ENCODE measurements at places on chromosomes 3 and 15.

- DNase-seq = no peak
Measured at GRCh38 chr3:182954553-182955235, 25.6 kb downstream of the DCUN1D1 start.

DNA sequence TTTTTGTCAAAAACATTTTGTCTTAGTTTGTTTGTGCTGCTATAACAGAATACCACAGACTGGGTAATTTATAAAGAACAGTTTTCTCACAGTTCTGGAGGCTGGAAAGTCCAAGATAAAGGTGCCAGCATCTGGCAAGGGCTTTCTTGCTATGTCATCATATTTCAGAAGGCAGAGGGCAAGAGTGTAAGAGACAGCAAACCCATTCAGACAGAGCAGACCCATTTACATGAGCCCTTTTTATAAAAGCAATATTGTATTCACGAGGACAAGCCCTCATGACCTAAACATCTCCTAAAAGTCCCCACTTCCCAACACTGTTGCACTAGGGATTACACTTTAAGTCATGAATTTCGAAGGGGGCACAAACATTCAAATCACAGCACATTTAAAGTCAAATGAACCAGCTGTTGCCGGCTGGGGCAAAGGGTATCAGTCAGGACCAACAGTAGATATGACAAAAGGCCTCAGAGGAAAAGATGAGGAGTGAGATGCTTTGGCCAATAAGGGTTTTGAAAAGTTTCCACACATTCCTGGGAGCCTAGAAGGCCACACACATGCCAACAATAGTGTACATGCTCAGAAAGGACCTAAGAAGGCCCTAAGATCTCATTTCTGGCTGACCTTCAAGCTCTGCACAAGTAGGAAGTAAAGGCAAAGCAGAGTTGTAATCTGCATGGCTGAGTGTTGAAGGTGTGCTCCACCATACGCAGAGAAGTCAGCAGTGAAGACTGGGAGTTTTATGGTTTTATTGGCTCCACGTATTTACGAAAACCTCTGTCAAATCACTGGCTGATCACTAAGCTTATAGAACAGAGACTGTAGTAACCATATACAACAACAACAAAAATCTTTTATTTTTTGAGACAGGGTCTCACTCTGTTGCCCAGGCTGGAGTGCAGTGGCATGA, 37.9 kb downstream of the UQCC5 start:
- DNase-seq = no peak

DNA sequence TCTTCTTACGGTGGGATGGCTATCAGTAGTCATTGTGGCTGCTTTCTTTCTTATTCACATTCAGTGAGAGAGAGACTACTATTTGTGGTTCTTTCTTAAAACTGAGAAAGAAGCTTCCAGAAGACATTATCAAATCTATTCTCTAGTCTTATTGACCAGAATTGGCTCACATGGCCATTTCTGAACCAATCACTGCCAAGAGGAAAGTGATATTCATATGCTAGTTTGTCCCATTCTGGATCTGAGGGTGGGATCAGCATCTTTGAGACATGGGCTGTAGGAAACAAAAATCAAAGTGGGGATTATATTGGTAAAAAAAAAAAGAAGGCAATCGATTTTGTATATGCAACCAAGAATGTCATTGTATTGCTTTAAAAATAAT, 106.4 kb upstream of the RASGRP1 start:
- no peak for DNase-seq

GRCh38 chr3:114420072-114420471, 126.2 kb downstream of the TIGIT start:
- DNase-seq = no peak

DNA sequence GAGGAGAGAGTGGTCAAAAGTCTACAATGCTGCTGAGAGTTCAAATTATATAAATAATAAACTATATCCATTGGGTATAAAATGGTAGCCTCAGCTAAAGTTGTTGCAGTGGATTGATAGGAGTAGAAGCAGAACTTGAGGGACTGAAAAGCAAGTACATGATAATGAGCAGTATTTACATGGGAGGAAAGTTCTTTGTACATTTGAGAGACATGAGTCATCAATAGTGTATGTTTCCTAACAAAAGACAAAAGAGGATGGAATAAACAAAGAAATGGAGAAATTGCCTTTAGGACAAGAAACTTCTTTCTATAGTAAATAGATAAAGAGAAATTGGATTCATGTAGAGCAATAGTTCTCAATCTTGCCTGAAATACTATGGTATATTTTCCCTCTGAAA, 110.0 kb upstream of the PLSCR5 start:
- no peak for DNase-seq

DNA sequence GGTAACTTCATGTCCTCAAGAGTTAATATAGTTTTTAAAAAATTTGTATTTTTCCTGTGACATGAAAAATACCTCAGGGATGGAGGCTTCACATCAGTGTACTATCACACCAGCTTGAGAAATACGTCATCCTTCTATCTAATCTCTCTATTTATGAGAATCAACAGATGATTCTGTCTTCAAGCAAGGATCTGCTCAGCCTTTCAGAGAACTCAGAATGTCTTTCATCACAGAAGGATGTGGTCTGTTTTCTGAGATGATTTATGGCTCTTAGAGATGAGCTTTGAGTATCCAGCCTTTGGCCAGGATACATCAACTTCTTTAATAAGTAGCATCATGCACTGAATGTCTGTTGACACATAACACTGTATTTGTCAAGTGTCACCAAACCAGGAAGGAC, 193.9 kb downstream of the DTWD1 start:
- no peak for DNase-seq

GRCh38 chr3:126124148-126124868, 40.4 kb upstream of the SLC41A3 start:
- DNase-seq = no peak

GRCh38 chr3:152229692-152230091, 39.0 kb upstream of the MBNL1 start:
- no peak for DNase-seq

- DNase-seq = no peak
Measured at GRCh38 chr3:73746623-73747022, 121.9 kb upstream of the PDZRN3 start.

- no peak for DNase-seq
Measured at GRCh38 chr15:64163659-64164362, 989 bp upstream of the PPIB start.

GRCh38 chr3:112734736-112735350, 93.9 kb upstream of the CCDC80 start:
- DNase-seq = peak; percentile 51

DNA sequence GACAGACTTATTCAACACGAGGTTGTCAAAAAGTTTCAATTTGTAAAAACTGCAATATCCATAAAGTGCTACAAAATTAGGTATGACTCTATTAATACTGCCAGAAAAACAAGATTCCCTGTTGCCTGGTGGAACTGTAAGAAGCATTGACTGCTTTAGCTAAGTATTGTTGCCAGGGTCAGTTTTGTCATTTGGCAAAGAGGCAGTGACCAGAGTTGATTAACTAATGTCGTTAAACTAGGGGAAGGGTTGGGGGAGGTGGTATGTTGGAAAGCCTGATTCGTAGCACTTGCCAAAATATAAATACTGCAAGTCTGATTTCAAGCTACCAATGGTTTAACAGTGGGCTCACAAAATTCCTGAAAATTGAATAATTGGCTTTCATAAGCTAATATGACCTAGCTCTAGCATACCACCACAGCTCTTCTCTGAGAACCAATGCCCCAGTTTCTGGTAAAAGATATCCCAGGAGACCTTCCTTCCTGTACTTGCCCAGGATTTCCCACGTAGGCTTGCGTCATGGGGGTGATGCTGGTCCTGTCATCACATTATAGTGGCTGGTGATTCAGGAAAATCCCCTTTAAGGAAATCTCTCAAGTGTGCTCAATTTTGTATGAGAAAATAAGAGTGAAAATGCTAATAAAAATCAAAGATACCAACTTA, 266.4 kb upstream of the TBC1D5 start:
- no peak for DNase-seq

DNA sequence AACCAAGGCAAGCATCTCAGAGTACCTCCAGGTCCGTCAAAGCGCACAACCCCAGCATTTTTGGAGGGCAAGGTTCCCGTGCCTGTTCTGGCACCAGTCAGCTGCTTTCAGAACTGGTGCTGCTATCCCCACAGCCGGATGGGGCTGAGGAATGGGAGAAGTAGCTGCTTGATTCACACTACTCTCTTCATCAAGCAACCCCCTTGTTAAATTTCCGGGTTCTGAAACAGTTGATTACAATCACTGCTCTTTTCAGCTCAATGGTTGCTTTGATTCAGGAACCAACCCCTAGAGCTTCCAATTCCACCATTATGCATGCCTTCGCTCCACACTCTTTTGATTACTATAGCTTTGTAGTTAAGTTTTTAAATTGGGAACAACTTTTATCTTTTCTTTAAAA, 12.3 kb upstream of the UBA7 start:
- DNase-seq = no peak

DNA sequence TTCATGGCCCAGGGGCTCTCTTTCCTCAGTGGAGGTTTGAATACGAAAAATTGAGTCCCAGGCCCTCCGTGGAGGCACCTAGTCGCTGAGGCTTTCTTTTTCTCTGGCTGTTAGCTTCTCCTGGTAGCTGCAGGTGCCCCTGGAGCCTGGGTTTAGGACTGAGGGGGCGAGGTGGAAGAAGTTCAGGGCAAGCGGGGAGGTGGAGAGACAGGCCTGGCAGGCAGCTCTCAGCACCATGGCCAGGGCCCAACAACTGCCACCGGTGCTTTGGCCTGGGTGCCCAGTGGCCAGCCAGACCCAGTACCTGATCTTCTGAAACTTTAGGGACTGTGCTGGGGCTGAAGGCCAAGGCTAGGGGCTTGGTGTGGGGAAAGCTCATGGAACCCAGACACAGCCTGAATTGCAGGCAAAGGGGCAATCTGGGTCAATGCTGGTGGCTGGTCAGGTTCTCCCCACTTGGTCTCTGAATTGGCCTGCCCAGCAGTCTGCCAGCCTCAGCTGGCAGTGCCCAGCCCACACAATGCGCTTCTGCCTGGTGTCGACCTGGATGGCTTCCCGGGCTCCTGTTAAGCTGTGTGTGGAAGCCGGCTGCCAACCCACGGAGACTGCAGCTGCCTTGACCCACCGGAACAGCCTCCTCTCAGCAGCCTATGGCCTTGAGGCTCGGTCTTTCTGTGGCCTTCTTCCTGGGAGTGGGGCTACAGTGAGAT, 30.3 kb upstream of the POLG start:
- no peak for DNase-seq

All from stimulated activated naive B cell treated with anti-CD40 and anti-IgM and Interleukin-4, amounts not matched to agents 10 μg/mL and 1 μg/mL and 100 μg/mL, for 72 hours (primary cell).